Right ventricle myocardium inferior (tissue), 1 donor: ENCODE measurements at places on chromosomes 7 and 10. TPM values are rescaled to one million over a fixed set of nuclear protein-coding genes. Genes with fewer than 3 reads are reported as not detected.

- DNase-seq = no peak
These were observed 320.0 kb downstream of the EXOC4 start for GRCh38 chr7:133572843-133573242.

Gene FGFR2
- total RNA-seq = 0.70 TPM

- DNase-seq = no peak
These were observed 209.4 kb downstream of the POU6F2 start for GRCh38 chr7:39187130-39187529.

Gene TAS2R3
- total RNA-seq = 0.43 TPM

Gene OR6V1
- not detected for total RNA-seq

DNA sequence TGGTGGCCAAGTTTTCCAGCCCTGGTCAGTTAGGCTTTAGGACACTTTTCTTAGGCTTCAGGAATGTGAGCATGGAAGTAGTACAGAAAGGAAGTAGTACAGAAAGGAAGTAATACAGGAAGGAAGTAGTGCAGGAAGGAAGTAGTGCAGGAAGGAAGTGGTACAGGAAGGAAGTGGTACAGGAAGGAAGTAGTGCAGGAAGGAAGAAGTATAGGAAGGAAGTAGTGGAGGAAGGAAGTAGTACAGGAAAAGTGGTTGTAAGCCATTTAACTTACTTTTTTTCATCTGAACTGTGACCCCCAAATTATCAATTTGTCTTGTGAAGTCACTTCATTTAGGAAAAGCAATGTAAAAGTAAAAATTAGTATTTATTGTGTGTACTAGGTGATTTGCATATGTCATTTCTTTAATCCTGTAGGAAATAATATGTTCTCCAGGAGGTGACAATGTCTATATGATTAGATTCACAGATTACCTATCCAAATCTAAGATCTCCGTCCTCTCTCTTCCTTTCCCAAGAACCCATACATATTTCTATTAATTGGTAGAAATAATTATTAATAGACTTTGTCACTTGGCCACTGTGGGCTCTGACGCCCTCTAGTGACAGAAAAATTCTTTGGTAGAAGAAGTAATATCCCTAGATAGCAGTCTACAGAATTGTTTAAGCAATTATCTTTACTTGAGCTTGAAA lies 3.9 kb upstream of the FAS start:
- DNase-seq = no peak

DNA sequence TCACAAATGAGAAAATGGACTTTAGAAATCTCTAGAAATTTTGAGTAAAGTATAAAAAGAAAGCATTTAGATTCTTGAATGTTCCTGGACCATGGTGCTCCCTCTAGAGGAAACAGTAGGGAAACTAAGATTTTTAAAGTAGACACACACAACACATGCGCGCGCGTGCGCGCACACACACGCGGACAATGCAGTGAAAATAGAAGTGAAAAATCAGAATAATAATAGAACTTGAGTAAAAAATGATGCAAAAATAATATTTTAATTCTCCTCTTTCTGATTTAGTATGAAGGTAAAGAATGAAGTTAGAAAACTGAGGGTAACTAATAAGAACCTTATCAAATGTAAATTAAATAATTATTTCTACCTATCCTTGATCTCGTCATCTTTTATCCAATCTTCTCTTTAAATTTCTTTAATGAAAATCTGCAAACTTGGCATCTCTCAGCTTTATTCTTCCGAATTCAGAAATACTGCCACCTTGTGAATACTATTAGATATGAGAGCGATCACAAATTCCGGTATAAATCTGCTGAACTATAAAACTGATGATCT lies 117.0 kb upstream of the AMPH start:
- no peak for DNase-seq

- DNase-seq = no peak
These were observed 61.0 kb upstream of the NFE2L3 start for GRCh38 chr7:26090927-26091519.

- no peak for DNase-seq
These were observed 7.8 kb upstream of the DPYSL4 start for GRCh38 chr10:132178672-132179545.

DNA sequence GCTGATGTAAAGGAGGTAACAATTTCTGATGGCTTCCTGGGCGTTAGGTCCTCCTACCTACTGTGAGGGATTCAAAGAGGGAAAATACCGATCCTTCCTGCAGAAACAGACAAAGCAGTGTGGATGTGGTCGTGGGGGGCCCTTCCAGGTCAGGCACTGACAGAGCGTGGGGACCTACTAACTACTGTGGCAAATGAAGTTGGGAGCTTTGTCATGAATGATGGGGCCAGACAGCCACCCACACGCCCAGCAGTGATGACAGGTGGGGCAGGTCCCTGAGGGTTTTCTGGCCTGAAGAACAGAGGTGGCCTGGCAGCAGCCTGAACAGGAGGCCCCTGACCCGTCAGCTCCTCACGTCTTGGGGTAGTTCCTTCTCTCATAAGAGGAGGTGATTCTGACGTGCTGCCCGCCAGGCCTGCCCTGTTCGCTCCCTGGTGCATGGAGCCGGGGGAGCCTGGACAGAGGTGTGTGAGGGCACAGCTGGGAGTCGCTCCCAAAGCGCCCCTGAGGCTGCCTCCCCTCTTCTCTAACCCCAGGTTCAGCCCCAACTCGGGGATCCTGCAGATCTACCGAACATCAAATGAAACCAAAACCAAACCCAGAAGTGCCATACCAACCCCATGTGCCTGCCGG lies 4.2 kb downstream of the ATP6V0E2 start:
- DNase-seq = no peak

Gene PITX3
- total RNA-seq = 1.8 TPM

Gene CPA2
- total RNA-seq = not detected

DNA sequence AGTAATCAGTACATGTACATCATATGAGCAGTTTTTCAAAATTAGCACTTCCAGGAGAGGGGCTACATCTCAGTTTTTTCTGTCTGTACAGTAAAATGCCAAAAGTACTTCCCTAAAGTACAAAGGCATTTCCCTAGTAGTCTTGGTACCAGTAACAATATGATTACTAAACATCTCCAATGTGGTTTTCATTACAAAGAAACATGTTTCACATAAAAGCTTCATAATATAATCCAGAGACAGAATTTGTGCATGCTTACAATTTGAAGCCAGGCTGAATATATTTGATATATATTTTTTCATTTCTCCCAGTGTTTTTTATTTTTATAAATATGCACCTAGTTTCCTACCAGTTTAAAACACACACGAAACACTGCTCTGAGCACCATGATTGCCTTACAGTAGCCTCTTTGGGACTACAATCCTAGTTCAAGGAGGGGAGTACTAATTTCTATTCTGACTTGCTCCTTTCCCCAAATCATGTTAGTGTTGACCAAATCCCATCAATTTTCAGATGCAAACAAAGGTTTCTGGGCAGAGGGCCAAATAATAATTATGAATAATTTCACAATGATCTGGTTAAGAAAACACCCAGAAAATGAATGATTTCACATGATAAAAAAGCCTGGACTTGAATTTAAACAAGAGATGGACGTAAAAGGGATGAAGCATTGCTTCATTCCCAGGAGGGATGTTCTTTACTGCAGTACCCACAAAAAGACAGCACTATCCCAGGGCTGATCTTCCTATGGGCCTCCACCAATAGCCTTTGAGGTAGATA lies 201.3 kb downstream of the SLC25A13 start:
- no peak for DNase-seq

Gene BTAF1
- total RNA-seq = 10.4 TPM

GRCh38 chr10:120495226-120496009 lies 38.4 kb downstream of the PLPP4 start:
- DNase-seq = no peak

Gene SLC26A4
- total RNA-seq = 0.27 TPM

GRCh38 chr10:72133517-72133916 lies 45.2 kb upstream of the SPOCK2 start:
- DNase-seq = no peak

GRCh38 chr7:116595063-116595462 lies 70.2 kb downstream of the CAV1 start:
- no peak for DNase-seq

GRCh38 chr10:79947083-79947415 lies 1.9 kb downstream of the SFTPD start:
- no peak for DNase-seq

GRCh38 chr10:77606751-77607150 lies 30.9 kb downstream of the KCNMA1 start:
- no peak for DNase-seq

Gene TRIM50
- total RNA-seq = 0.32 TPM

Gene VWA2
- not detected for total RNA-seq

- no peak for DNase-seq
These were observed 37.7 kb downstream of the ATXN7L1 start for GRCh38 chr7:105838627-105839231.
